ENCODE measurements at places on chromosomes 1 and 21.

GRCh38 chr1:85580872-85581801, 576 bp downstream of the CCN1 start:
- DNase-seq: peak; percentile 65

GRCh38 chr1:209875515-209875914, 47.7 kb downstream of the UTP25 start:
- DNase-seq: no peak

- no peak for DNase-seq
Measured at GRCh38 chr21:33391656-33392055, 11.6 kb upstream of the IFNGR2 start.

GRCh38 chr1:56676571-56677035, 31.5 kb downstream of the PRKAA2 start:
- no peak for DNase-seq

- peak; percentile 90 for DNase-seq
Measured at GRCh38 chr21:44949779-44950198, 10.0 kb downstream of the SLX9 start.

DNA sequence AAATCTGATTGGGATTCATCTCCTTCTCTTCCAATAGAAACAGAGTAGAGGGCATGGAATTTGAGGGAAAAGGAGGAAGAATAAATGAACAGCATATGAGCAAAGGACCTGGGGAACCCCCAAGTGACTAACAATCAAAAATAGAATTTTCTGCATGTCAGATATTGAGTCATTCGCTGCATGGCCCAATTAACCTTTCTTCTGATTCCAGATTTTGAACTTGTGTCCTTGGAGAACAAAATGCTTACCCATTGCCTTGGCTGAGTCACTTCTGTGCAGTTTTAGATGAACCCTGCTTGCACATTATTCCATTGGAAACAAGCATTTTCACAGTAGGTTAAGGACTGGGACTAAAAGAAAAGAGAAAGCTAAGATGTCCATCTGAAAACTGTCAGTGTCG, 390.5 kb downstream of the ST6GALNAC3 start:
- no peak for DNase-seq

DNA sequence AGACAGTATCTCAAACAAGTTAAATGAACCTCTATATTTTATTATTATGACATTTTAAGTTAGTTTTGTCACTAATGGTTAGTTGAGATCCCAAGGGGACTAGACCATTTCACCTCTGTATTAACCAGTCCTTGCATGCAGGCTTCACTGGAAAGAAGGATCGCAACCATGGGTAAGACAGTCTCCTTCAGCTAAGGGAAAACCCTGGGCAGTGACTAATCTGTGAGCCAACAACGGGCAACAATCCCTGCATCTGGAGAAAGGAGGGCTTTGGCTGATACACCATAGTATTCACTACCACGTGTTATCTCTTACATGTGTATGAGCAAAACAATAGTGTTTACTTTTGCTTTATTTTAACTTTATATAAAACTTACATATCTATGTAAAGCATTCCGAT, 708.8 kb upstream of the CHRM3 start:
- DNase-seq: no peak
